Stimulated activated naive CD8-positive, alpha-beta T cell treated with anti-CD3 and anti-CD28 coated beads, Interleukin-15, amount 100 ng/mL, for 72 hours (primary cell): ENCODE measurements at places on chromosomes 1 and 21.

- DNase-seq = peak; percentile 91
Measured at GRCh38 chr1:229664133-229664689, 38.2 kb downstream of the URB2 start.

DNA sequence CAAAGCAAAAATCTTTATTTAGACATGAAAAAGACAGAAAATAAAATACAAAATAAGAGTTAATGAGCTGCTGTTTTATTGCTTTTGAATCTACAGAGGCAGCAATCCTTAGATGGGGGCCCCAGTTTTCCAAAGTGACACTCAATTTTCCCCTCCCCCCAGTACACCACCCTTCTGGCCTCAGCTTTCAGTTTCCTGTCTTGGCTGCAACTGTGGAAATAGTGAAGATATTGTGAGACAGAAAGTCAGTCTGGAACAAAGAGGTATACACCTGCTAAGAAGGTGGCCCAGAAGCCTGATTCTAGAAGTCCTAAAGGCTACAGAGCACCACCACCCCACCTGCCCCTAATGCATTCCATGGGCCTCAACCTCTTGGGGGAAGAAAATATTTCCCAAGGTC lies 1.1 kb upstream of the MTMR11 start:
- DNase-seq = no peak

DNA sequence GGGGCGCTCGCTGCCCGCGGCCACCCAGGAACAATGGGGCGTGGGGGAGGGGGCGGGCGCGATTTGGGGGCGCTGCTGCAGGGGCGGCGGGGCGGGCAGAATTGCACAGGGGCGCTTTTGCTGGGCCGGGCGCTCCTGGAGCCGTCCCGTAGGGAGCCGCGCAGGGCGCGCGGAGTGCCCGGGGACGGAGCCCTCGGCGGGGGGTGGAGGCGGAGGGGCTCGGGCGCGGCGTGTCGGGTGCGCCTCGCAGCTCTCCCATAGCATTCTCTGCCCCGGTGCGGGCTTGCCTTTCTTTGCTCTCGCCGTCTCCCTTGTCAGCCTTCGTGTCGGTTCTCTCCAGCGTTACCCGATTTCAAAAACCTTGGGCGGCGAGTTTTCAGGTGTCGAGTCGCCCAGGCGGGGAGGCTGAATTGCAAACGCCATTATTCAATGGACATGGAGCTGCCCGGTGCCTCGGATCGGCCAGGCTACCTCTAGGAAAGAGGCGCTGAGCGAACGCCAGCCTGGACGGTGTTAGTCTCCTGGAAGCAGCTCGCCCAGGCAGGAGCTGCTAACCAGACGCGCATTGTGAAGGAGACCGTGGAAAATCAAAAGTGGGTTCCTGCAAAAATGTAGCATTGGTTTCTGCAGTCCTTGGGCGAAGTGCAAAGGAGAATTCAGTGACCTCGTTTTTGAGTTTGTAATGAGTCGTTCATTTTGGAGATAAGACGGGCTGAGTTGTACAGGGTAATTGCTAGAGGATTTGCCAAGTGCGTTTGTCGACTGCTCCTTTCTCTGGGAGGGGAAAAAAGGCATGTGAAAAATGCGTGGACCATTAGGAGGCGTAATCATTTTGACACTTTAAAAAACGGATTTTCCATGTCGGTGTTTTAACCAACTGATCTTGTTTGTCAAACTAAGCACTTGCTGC lies 626 bp downstream of the CXADR start:
- DNase-seq = peak; percentile 17

- no peak for DNase-seq
Measured at GRCh38 chr1:162360874-162361260, 15.8 kb downstream of the SPATA46 start.

- no peak for DNase-seq
Measured at GRCh38 chr21:37164742-37165141, 91.7 kb downstream of the TTC3 start.

- DNase-seq = no peak
Measured at GRCh38 chr1:204465546-204466415, 28.8 kb downstream of the PIK3C2B start.

DNA sequence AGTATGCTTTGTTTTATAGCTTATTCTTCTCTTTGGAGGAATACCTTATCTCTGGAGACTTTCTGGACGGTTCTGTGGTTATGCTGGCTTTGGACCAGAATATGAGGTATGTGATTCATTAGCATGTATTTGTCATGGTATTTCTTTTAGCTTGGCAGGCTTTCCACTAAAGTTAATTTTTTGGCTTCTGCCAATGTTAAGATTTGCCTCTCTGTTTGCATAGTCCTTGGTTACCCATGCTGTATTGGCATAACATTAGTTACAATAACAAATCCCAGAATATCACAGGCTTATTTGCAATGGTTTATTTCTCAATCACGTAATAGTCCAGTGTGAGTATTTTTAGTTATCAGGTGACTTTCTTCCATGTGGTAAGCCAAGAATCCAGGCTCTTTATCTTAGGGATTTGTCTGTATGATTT lies 9.7 kb downstream of the ZMPSTE24 start:
- no peak for DNase-seq

- DNase-seq = no peak
Measured at GRCh38 chr1:63537940-63538339, 14.6 kb downstream of the EFCAB7 start.

DNA sequence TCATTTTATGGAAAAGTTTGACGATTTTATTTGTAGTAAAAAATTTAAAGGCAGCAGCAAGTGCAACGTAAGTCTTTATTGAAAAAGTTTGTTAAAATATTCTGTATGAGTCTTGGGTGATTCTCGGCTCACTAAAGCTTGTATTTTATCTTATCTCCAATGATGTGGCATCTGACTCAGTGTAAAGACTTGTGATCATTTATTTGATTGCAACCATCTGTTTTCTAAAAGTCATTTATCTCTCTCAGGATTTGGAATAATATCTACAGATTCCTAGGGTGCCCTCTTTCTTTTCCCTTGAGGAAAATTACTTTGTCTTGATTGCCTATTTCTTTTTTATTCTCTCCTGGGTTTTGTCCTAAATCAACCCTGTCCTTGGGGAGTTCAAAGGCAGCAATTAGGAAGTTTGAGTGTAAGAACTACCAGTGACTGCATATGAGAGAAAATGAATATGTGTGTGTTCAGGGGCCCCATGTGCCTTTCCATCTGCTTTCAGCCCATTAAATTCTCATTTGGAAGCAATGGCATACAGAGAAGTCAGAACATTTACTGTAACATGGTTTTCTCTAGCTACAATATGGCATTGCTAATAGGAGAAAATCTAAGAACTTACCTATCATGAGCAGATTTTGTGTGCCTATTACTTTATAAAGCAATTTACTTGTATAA lies 575.0 kb upstream of the CHRM3 start:
- DNase-seq = no peak

DNA sequence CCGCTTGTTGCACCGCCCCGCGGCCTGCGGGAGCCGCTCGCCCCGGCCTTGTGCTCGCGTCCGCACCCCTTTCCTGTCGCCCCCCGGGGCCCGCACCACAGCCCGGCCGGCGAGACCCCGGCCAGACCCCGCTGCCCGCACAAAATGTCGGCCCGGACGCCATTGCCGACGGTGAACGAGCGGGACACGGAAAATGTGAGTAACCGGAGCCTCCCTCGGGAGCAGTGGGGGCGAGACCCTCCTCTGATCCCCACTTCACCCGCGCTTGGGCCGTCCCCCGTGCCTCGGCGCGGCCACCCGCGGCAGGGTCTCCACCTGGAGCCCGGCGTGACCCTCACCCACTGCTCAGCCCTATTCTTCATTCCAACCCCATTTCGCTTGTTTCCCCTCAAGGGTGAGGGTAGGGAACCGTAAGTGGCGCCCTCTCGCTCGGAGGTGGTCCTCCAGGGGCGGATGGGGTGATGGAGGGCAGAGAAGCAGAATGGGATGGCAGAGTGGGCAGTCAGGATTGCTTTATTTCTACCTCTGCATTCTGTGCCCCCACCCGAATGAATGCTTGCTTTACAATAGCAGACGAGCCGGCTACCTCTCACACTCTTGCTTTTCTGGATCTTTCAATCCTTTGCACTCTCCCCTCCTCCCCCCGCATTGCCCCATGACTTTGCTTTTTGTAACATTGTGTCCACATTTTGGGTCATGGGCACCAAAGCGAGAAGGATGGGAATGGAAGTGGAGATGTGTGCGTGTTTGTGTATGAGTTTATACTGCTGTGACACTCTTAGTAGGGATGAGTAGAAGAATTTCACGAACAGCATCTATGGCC lies 954 bp downstream of the MARK1 start:
- no peak for DNase-seq

GRCh38 chr1:2091611-2092604 lies 41.7 kb downstream of the PRKCZ start:
- DNase-seq = peak; percentile 45

DNA sequence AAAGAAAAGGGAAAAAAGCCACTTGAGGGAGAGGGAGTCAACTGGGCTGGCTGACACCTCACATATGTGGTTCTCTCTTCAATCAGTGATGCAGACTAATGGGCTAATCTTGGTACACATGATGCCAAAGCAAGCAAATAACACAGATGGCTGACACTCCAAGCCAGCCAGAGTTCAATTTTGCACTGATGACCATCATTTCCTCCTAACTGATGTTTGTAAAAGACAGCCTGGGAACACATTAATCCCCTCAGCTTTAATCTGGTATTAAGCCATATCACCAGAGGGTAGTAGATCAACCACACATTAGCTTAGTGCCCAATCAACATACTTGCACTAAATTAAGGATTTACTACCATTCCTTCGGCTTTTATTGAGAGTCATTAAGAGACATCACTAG lies 2.8 kb downstream of the VPS72 start:
- no peak for DNase-seq

DNA sequence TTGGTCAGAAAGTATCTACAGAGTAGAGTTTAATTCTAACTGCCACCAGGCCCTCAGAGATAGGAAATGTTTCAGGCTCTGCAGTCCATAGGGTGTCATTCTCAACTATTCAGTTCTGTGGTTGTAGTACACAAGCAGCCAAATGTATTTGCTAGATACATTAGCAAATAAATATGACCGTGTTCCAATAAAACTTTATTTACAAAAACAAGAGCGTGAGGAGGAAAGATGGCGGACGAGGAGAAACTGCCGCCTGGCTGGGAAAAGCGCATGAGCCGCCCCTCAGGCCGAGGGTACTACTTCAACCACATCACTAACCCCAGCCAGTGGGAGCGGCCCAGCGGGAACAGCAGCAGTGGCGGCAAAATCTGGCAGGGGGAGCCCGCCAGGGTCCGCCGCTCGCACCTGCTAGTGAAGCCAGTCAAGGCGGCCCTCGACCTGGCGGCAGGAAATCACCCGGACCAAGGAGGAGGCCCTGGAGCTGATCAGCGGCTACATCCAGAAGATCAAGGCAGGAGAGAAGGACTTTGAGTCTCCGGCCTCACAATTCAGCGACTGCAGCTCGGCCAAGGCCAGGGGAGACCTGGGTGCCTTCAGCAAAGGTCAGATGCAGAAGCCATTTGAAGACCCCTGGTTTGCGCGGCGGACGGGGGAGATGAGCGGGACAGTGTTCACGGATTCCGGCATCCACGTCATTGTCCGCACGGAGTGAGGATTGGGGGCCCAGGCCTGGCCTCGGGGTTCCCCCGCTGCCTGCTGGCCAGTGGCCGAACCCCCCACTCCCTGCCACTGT lies 286.1 kb downstream of the LRRC40 start:
- DNase-seq = no peak

- DNase-seq = no peak
Measured at GRCh38 chr1:47906009-47906432, 91.2 kb downstream of the TRABD2B start.

DNA sequence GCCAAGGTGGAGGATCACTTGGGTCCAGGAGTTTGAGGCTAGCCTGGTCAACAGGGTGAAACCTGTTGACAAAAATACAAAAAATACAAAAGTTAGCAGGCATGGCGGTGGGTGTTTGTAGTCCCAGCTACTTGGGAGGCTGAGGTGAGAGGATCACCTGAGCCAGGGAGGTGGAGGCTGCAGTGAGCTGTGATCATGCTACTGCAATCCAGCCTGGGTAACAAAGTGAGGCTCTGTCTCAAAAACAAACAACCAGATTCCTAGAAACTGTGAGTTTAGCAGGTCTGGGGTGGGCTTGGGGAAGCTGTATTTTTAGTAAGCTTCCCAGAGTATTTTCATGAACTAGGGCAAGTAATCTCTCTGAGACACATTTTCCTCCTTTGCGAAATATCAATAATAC lies 5.2 kb upstream of the MYOM3 start:
- no peak for DNase-seq

DNA sequence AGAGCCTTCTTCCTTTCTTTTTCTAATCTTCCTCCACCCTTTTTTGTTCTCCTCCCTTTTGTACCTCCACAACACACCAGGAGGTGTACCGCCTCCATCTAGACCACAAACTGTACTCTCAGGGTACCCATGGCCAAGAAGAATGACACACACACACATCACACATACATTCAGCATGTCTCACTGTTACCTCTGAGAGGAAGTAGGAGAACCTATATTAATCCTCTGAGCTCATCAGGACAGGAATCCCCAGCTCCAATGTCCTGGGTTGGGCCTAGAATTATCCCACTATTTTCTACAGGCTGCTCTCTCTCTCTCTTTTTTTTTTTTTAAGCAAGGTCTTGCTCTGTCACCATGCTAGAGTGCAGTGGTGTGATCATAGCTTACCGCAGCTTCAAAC lies 36.7 kb downstream of the ATP2B4 start:
- peak; percentile 44 for DNase-seq

DNA sequence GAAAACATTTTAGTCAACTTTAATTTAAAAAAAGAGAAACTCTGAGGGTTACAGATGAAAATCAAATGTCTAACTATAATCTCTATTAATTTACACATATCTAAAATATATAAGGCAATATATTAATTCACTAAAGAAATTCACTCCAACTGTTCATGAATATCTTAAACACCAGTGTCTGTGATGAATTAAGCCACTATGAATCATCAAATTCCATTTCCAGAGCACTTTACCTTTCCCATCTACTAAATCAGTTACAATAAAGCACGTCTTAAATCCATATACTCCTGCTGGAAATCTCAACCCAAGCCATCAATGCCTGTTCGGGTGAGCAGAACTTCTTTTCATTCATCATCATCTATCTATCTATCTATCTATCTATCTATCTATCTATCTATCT lies 4.3 kb downstream of the TAF5L start:
- DNase-seq = no peak
